ENCODE measurements at places on chromosomes 7 and 10. TPM values are rescaled to one million over a fixed set of nuclear protein-coding genes. Genes with fewer than 3 reads are reported as not detected.

GRCh38 chr7:96033009-96033598 lies 260.8 kb downstream of the DYNC1I1 start:
- H3K4me3 ChIP-seq, result no peak overlapping the region
- peaks cover 4% of the 10 kb centered on the region for H3K27me3 ChIP-seq
- H3K4me1 ChIP-seq, result peaks cover 7% of the 10 kb centered on the region

GRCh38 chr10:1050145-1050544 lies 1.2 kb upstream of the IDI1 start:
- H3K36me3 ChIP-seq, result peaks cover 45% of the 10 kb centered on the region
- peak; percentile 41 for DNase-seq
- H3K27ac ChIP-seq, result peak overlapping the region; percentile 98
- peak overlapping the region; percentile 92 for H3K4me3 ChIP-seq
- H3K4me1 ChIP-seq, result peaks cover 65% of the 10 kb centered on the region

- H3K4me3 ChIP-seq, result no peak overlapping the region
- H3K36me3 ChIP-seq, result no peaks in the 10 kb centered on the region
- no peak overlapping the region for H3K27ac ChIP-seq
- DNase-seq, result no peak
- peaks cover 8% of the 10 kb centered on the region for H3K27me3 ChIP-seq
Observed at GRCh38 chr7:99990460-99990852, 14.6 kb upstream of the AZGP1 start.

GRCh38 chr7:128093614-128094570 lies 62.7 kb upstream of the LRRC4 start:
- no peak overlapping the region for H3K4me3 ChIP-seq
- DNase-seq, result no peak
- no peak overlapping the region for H3K27ac ChIP-seq
- peaks cover 11% of the 10 kb centered on the region for H3K36me3 ChIP-seq
- no peaks in the 10 kb centered on the region for H3K27me3 ChIP-seq

The LRMDA gene
- total RNA-seq, result not detected

The SLC16A9 gene
- 0.08 TPM for total RNA-seq

DNA sequence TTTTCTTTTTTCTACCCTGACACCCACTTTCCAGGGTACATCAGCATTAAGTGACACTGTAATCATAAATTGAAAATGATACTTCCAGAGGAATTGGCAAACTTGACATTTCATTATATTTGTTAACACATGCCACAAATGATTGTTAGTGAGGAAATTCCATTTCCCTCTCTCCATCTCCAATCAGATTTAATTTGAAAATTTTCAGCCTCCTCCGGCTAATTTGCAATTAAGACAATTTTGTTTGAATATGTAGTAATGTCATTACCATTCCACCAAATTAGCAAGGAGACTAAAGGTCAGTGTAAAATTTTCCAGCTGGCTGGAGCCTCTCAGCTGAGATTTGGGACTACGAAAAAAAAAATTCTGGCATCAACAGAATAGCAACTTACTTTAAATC lies 242.7 kb downstream of the FOXP2 start:
- DNase-seq, result no peak
- no peaks in the 10 kb centered on the region for H3K36me3 ChIP-seq
- no peak overlapping the region for H3K4me3 ChIP-seq
- H3K4me1 ChIP-seq, result no peaks in the 10 kb centered on the region

The TRIM50 gene
- not detected for total RNA-seq

DNA sequence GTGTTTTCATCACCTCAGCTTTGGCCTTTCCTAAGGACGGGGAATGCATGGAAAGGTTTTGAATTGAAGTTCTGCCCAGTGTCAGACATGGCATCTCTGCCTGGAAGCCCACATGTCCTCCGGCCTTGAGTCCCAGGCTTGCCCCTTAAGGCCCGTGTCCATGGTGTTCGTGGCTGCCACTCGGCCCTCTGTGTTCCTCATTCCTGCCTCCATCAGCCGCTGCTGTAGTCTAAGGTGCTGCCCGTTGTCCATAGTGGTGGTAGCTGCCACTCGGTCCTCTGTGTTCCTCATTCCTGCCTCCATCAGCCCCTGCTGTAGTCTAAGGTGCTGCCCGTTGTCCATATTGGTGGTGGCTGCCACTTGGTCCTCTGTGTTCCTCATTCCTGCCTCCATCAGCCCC lies 180.7 kb upstream of the SHH start:
- peaks cover 60% of the 10 kb centered on the region for H3K4me1 ChIP-seq
- H3K36me3 ChIP-seq, result peaks cover 4% of the 10 kb centered on the region
- DNase-seq, result no peak
- no peak overlapping the region for H3K27ac ChIP-seq

The RARRES2 gene
- not detected for total RNA-seq

DNA sequence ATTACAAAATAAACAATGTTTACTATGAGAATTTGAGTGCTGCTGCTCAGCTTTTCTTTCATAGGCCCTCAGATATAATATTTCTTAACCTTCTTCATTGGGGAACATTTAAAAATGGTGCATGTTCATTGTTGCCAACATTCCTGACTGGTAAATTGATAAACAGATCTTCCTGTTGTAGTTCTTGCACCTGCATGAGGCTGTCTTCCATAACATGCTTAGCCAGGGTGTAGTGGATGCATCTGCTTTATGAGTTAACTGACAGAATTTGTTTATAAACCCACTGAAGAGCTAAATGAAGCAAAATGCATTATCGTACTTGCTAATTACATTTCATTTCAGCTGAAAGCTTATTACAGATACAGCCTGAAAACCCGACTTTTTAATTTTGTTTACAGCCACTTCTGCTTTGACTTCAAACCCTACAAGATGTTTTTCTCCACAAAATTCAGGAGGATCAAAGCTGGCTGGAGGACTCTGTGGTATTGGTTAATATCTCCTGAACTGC lies 177.2 kb downstream of the SEM1 start:
- no peak overlapping the region for H3K4me3 ChIP-seq
- H3K36me3 ChIP-seq, result no peaks in the 10 kb centered on the region
- no peak overlapping the region for H3K27ac ChIP-seq

GRCh38 chr10:77816311-77816710 lies 110.2 kb downstream of the DLG5 start:
- DNase-seq, result no peak
- no peaks in the 10 kb centered on the region for H3K36me3 ChIP-seq
- H3K27me3 ChIP-seq, result no peaks in the 10 kb centered on the region
- peaks cover 8% of the 10 kb centered on the region for H3K4me1 ChIP-seq
- H3K27ac ChIP-seq, result no peak overlapping the region
- H3K4me3 ChIP-seq, result no peak overlapping the region

The TBL2 gene
- total RNA-seq, result 28.2 TPM

- DNase-seq, result no peak
- H3K4me1 ChIP-seq, result peaks cover 36% of the 10 kb centered on the region
- H3K4me3 ChIP-seq, result no peak overlapping the region
Observed at GRCh38 chr10:100983868-100984671, 3.2 kb downstream of the MRPL43 start.

- peaks cover 6% of the 10 kb centered on the region for H3K27me3 ChIP-seq
- peaks cover 5% of the 10 kb centered on the region for H3K4me1 ChIP-seq
- no peak for DNase-seq
- no peak overlapping the region for H3K27ac ChIP-seq
- no peaks in the 10 kb centered on the region for H3K36me3 ChIP-seq
Observed at GRCh38 chr10:13449296-13449695, 79.5 kb downstream of the BEND7 start.

The ACHE gene
- not detected for total RNA-seq

DNA sequence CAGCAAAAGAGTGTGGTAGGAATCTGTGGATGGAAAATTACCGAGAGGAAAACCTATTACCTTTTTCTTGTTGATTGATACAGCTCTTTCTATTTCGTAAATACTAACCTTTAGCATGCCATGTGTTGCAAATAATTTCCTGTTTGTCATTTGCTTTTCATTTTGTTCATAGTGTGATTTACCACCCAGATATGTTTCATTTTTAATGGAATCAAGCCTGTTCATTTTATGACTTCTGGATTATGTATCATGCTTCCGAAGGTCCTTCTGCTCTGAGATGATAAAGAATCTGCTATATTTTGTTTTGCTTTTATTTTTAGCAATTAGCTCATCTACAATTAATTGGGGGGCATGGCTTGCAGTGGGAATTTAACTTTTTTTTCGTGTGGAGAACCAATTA lies 46.5 kb downstream of the INPP5F start:
- no peak overlapping the region for H3K4me3 ChIP-seq
- no peak overlapping the region for H3K27ac ChIP-seq
- H3K27me3 ChIP-seq, result no peaks in the 10 kb centered on the region
- H3K4me1 ChIP-seq, result peaks cover 4% of the 10 kb centered on the region
- no peaks in the 10 kb centered on the region for H3K36me3 ChIP-seq

The GDF10 gene
- total RNA-seq, result not detected

DNA sequence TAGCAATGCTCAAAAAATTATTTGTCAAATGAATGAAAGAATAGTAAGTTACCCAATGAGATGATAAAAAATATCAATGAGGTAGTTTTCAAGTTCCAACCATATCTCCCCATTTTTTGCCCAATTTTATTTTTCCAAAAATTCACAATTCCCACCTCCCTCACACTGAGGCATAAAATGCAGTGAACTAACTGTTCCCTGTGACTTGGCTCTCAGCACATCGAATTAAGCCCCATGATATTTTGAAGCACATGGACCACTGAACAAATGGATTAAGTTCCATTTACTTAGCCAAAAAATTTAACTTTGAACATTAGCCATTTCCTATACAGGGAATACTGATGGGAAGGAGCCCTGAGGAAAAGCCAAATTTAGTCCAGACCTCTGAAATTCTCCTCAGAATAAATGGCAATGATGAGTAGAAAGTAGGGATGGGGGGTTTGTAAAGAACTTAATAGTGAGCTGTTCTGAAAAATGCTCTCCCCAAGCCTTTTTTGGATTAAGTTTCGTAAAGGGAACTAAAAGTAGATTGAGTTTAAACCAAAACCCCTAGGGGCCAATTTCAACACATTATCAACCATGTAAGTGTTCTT lies 166.3 kb upstream of the GRM3 start:
- H3K4me3 ChIP-seq, result no peak overlapping the region
- no peak overlapping the region for H3K27ac ChIP-seq
- DNase-seq, result no peak
- no peaks in the 10 kb centered on the region for H3K36me3 ChIP-seq
- H3K27me3 ChIP-seq, result no peaks in the 10 kb centered on the region
- H3K4me1 ChIP-seq, result no peaks in the 10 kb centered on the region

- no peaks in the 10 kb centered on the region for H3K4me1 ChIP-seq
- no peak overlapping the region for H3K27ac ChIP-seq
- no peaks in the 10 kb centered on the region for H3K36me3 ChIP-seq
- DNase-seq, result no peak
Observed at GRCh38 chr7:124399941-124400340, 365.7 kb downstream of the GPR37 start.

The SAMD8 gene
- 13.3 TPM for total RNA-seq

- no peaks in the 10 kb centered on the region for H3K27me3 ChIP-seq
- DNase-seq, result no peak
- no peaks in the 10 kb centered on the region for H3K36me3 ChIP-seq
- no peak overlapping the region for H3K27ac ChIP-seq
- no peaks in the 10 kb centered on the region for H3K4me1 ChIP-seq
- no peak overlapping the region for H3K4me3 ChIP-seq
Observed at GRCh38 chr7:67655168-67655567, 658.5 kb downstream of the TYW1 start.

The HSPA12A gene
- 0.08 TPM for total RNA-seq

GRCh38 chr7:114531326-114531725 lies 116.7 kb downstream of the FOXP2 start:
- DNase-seq, result no peak
- H3K27me3 ChIP-seq, result no peaks in the 10 kb centered on the region
- H3K27ac ChIP-seq, result no peak overlapping the region

GRCh38 chr10:132541601-132542011 lies 4.0 kb downstream of the INPP5A start:
- H3K27ac ChIP-seq, result peak overlapping the region; percentile 54
- no peak overlapping the region for H3K4me3 ChIP-seq
- H3K36me3 ChIP-seq, result peaks cover 13% of the 10 kb centered on the region
- H3K27me3 ChIP-seq, result no peaks in the 10 kb centered on the region
- H3K4me1 ChIP-seq, result peaks cover 74% of the 10 kb centered on the region

The PRKCQ gene
- 69.5 TPM for total RNA-seq

The RTKN2 gene
- 8.8 TPM for total RNA-seq

Data from activated CD4-positive, alpha-beta T cell treated with anti-CD3 and anti-CD28 coated beads, Interleukin-2, amount 10 ng/mL, durations not matched to agents 7 days and 5 days (primary cell).